Left lung (tissue), 14 donors: ENCODE measurements at places on chromosomes 3 and 15.

- DNase-seq, result peak; percentile 54
These were observed 45.2 kb downstream of the TYRO3 start for GRCh38 chr15:41603941-41604911.

DNA sequence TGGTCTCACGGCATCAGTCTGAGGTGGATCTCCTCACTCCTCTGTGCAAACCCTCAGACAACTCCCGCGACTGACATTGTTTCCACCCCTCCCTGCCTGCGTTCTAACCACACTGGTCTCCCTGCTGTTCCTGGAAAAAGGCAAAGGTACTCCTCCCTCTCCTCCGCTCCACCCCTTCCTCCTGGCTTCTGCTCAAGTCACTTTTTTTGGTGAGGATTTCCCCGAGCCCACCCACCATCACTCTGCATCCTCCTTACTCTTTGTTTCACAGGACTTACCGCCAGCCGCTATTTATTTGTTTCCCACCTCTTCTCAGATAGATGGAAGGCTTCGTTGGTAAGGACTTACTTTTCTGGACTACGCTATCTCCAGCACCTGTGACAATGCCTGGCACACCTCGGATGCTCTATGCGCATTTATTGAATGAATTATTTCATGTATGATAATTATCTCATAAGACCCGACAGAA, 25.6 kb downstream of the PRR23E start:
- DNase-seq, result no peak

DNA sequence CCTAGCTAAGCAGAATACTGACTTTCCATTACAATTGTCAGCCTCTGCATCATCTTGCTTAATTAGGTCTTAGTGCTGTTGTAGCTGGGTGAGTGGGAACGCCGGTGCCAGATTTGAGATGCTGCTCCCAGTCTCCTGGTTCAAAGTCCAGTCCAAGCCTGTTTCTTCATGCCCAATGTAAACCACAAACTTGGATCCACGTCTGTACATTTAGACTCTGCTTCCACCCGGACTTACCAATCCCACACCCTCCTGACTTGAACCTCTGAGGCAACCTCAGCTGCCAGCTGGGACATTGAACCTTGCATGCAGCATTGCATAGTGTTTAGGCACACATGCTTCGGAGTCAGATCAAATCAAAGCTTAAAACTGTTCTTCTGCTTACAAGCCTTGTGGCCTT, 43.0 kb downstream of the BCL2L10 start:
- DNase-seq, result no peak

DNA sequence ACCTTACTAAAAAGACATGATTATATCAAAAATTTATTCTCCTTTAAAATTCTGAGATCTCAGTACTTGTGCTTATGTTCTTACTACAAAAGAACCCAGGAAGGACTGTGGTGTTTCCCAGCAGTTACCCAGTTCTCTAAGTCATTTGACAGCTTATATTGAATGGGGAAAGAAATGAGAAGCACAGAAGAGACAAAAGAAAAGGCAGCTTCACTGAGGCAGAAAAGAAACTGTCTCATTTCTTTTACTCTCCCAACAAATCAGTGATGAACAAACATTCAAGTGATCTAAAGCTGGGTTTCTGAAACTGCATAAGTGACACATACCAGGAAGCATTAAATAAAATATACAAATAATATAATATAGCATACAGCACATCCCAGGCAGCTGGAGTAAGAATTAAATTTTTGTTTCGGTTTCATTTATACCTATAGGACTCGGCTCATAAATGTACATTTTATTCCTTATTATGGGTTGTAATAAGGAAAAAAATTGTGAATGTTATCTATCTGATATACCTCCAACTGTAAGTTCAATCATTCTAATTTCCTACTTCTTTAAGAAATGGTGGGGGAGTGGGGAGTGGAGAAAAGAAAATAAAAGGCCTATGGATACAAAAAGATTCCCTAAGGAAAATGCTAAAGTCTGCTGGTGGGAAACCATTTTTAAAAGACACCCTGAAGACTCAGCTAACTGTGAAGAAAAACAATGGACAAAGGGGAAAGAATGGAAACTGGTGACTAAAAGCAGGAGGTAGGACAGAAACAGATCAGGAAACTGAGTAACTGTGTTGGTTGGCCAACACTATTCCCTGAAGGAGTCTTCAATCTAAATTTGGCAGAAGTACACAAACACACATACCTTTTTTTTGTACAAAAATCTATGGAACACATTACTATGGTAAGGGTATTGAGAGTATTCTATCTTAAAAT, 156.8 kb downstream of the TBC1D5 start:
- no peak for DNase-seq

DNA sequence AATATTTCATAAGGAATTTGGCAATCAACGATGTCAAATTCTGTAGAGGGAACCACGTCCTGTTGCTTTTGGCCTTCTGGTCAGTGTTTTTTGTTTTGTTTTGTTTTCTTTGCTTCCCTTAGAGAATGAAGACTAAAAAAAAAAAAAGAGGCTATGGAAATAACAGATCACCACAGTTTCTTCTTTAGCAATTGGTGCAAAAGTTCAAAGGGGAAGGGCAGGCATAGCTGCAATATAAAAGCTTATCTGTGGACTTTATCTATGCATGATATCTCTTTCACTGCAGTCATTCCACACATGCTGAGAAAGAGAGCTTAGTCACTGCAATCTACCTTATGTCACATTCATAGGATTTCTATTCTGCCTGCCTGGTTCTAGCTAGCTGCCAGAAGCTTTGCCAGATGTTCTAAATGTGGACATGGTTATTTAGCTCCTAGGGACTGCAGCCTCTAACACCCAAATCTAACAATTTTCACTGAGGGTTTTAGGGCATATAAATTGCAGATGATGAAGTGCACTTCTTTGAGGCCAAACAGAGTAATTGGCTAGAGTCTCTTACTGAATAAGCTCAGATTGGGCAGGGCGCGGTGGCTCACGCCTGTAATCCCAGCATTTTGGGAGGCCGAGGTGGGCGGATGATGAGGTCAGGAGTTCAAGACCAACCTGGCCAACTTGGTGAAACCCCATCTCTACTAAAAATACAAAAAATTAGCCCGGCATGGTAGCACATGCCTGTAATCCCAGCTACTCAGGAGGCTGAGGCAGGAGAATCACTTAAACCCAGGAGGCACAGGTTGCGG, 637.2 kb downstream of the NTRK3 start:
- DNase-seq, result no peak

- no peak for DNase-seq
These were observed 340.3 kb downstream of the SLC9A9 start for GRCh38 chr3:143507735-143508580.

- no peak for DNase-seq
These were observed 9.2 kb downstream of the ASB14 start for GRCh38 chr3:57283334-57283733.

- DNase-seq, result no peak
These were observed 13.6 kb downstream of the SATB1 start for GRCh38 chr3:18411541-18411940.

DNA sequence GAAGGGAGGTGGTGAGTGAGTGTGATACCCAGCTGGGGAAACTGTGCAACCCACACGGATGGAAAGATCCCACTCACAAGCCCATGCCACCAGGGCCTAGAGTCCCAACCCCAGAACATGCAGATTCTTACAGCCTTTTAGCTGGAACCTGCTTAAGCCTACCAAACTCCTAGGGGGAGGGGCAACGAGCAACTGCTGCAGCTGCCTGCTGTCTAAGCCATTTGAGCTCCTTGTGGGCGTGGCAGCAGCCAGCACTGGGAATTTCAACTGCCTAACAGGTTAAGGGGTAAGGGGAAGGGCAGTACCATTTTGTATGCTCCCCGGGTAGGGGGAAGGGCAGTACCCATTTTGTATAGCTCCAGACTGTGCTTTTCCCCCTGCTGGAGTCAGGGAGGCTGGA, 673.2 kb upstream of the BCHE start:
- DNase-seq, result no peak

- DNase-seq, result no peak
These were observed 490.1 kb upstream of the ATP11B start for GRCh38 chr3:182303169-182303568.

DNA sequence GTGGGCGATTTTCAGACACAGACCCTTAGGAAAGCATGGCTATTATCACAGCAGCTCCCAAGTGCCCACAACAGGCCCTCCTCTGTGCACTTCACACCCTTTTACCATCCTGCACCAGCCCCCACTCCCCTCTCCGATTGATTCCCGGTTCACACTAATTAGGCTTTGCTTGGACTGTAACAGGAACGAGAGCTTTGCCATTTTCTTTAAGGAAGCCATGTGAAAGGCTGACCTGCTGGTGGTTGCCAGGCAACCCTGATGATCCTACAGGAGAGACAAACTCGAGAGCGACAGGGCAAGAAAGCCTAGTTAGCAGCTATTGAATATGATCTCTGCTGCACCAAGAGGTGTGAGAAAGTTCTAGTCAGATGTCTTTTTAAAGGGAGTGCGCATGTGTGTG, 28.2 kb upstream of the DET1 start:
- DNase-seq, result peak; percentile 7

- no peak for DNase-seq
These were observed 581 bp downstream of the IP6K1 start for GRCh38 chr3:49785565-49786356.

- DNase-seq, result no peak
These were observed 274.2 kb downstream of the FOXP1 start for GRCh38 chr3:71309342-71309741.

DNA sequence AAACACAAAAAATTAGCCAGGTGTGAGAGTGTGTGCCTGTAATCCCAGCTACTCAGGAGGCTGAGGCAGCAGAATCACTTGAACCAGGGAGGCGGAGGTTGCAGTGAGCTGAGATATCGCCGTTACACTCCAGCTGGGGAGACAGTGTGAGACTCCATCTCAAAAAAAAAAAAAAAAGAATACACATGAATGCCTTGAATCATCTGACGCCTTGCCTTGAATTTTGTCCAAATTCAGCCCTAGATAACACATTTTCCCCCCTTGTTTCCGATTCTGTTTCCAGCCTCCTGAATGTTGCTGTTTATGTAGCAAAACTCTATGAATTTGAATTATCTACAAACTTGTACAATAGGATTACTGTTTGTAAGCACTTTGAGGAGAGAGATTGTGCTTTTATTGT, 98.7 kb upstream of the ARL6 start:
- DNase-seq, result no peak

DNA sequence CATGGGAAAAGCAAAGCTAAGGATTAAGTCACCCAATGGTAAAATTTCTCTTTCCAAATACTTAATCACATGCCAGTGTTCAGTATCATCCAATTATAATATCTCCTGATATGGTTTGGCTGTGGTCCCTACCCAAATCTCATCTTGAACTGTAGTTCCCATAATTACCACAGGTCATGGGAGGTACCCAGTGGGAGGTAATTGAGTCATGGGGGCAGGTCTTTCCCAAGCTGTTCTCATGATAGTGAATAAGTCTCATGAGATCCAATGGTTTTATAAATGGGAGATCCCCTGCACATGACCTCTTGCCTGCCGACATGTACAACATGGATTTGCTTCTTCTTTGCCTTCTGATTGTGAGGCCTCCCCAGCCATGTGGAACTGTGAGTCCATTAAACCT, 26.1 kb upstream of the NMB start:
- no peak for DNase-seq

- DNase-seq, result no peak
These were observed 31.8 kb downstream of the RAB6B start for GRCh38 chr3:133863911-133864310.

DNA sequence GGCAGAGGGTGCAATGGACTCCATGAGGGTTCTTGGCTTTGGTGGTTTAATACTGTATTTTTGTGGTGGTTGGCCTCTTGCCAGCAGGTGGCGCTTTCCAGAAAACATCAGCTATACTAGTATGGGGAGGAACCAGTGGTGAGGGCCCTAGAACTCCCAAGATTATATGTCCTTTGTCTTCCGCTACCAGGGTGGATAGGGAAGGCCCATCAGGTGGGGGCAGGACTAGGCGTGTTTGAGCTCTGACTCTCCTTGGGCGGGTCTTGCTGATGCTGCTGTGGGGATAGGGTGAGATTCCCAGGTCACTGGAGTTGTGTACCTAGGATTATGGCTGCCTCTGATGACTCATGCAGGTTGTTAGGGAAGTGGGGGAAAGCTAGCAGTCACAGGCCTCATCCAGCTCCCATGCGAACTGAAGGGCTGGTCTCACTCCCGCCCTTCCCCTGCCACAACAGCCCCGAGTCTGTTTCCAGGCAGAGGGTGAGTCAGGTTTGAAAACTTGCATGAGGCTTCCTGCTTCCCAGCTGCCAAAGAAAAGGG, 357.7 kb downstream of the OTOL1 start:
- DNase-seq, result no peak

DNA sequence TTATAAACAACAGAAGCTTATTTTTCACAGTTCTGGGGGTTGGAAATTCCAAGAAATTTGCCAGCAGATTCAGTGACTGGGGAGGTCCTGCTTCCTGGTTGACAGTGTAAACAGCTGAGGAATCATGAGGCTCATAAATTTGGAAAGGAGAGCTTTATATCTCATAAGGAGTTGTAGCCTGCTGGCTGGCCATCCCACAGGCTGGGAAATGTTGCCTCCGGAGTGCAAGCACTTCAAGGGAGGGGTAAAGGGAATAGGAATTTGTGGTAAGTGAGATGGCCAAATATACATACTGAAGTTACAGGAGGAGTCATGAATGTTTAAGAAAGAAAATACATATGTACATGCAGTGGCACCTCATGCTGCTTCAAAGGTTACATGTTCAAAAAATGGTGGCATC, 217.2 kb upstream of the CBLB start:
- peak; percentile 34 for DNase-seq

- DNase-seq, result peak; percentile 64
These were observed 72.3 kb downstream of the TAMM41 start for GRCh38 chr3:11774296-11774877.

DNA sequence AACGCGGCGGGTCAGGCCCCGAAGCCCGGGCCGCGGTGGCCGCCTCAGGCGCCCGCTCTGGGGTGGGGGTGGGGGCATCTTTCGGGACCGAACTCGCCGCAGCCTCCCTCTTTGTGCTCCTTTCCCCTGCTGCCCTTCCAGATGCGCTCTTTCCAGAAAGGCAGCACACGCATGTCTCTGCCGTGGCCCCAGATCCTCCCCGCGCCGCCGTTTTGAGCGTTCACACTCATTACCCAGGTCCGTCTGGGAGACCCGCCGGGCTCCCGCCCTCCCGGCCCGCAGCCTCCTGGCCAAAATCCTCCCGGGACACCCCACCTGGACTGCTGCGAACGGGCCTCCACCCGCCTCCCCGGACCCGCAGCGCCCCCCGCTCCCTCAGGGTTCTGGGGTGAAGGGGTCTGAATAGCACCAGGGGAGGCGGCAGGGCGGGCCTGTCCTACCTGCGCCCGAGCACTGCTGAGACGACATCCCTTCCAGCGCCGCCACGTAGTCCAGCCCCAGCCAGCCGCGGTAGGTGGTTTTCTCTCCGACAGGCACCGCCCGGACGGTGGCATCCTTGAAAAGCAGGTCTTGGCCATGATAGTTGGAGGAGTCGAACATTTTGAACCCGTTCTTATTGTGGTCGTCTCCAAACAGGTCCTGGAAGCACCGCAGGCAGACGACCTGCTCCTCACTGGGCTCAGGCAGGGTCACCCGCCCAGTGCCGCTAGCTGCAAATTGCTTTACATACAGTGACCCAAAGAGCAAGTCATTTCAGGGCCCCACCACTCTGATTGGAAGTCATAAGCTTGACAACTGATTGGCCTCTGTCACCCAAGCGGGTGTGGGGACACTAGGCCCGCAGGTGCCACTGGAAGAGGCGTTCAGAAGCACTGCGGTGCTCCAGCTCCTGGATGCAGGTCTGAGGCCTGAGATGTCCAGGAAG, 25.9 kb downstream of the MELTF start:
- DNase-seq, result peak; percentile 24
